ENCODE measurements at places on chromosomes 2 and 18.

DNA sequence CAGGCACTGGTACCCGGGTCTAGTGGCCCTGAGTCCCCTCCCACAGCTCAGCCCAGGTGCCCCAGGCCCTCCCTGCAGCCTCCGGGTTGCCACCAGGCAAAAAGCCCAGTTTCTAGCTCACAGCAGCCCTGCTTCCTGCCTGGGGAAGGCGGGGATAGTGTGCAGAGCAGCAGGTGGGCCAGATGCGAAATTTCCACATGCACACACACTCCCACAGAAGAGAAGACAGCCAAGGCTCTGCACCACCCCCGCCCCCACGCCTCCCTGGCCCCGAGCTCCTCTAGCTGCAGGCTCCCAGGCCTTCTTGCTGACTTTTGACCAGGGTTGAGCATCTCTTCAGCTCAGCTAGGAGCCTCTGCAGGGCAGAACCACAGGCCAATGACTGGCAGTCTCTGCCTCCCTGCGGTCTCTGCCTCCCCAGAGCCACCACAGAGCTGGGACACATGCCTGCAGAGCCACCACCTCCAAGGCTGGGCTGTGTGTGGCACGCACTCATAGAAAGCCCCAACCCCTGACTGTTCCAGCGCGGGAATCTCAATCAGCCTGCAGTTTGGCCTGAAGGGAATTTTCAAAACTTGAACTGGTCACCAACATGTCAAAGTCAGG is 7.2 kb downstream of the SLC66A2 start:
- DNase-seq, result no peak

DNA sequence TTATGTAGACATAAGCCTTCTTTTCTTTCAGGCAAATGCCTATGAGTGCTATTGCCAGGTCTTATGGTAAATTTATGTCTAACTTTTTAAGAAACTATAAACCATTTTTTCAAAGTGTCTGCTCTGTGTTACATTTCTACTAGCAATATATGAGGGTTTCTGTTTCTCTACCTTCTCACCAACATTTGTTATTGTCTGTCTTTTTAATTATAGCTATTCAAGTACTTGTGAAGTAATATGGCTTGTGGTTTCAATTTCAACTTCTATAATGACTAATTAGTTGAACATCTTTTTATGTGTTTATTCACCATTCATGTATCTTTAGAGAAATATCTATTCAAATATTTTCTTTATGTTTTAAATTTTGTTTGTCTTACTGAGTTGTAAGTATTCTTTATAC is 213.1 kb upstream of the MC4R start:
- DNase-seq, result no peak

GRCh38 chr2:18172607-18173006 is 294.1 kb downstream of the KCNS3 start:
- no peak for DNase-seq

DNA sequence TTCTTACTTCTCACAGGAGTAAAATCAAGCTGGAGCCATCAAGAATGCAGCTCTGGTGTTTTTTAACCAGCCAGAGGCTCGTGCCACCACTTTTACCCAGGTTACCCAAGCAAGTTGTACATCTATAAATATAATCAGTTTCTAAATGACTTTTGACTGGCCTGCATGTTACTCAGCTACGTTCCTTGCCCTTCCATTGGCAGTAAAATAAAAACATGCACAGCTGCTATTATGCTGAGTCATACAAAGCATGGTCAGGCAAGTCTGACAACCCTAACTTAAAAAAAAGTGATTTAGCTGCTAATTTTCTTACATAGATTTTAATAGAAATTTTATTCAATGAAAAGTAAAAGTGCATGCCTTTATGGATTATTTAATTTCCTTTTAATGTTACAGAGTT is 111.7 kb upstream of the CSRNP3 start:
- DNase-seq, result no peak

- no peak for DNase-seq
Observed at GRCh38 chr2:234472155-234472554, 24.7 kb downstream of the ARL4C start.

DNA sequence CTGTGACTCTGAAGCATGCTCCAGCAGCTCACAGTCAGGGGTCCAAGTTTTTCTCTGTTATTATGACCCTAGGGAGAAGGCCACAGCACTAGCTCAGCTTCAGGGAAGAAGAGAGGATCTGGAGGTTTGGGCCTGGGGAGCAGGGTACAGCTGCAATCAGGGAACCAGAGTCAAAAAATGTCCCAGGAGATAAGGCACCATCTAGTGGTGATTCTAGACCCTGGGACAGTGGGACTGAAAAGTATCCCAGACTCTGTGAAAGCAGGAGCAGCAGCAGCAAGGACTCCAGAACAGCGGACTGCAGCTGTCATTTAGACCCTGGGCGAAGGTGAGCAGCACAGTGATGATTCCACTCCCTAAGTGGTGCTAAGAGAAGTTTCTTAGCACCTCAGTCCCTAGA is 278.4 kb upstream of the DDX18 start:
- no peak for DNase-seq

DNA sequence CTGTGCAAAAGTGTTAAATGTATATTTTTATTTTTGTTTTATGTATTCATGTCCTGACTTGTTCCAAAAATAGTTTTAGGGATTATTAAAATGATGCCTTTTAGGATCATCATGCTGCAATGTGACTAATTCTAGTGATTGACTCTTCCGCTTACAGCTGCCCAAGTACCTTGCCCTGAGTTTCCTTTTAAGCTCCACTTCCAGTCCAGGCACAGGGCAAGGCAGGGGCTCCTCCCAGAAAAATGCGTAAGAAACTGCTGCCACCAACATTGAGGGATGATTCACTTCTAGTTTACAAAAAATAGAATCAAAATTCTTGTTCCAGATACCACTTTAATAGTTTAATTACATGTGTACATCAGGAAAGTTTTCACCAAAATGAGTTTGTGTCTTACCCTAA is 116.4 kb downstream of the IRS1 start:
- no peak for DNase-seq

DNA sequence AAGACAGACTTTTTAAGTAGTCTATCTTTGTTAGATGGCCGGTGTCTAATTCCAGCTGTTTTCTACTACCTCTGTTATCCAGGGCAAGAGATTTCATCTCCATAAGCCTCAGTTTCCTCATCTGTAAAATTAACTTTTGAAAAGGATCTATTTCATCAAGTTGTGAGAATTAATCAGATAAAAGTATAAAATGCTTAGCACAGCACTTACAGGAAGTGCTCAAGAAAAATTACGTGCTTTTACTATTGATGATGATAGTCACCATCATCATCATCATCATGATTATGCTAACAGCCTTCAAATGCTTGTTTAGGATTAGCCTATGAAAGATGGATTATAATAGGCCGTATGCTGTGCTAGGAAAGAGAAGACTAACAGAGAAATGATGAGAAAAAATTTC is 76.2 kb downstream of the CYRIA start:
- DNase-seq, result no peak

- no peak for DNase-seq
Observed at GRCh38 chr2:119483896-119484718, 40.2 kb downstream of the SCTR start.

GRCh38 chr2:196967116-196967515 is 40.6 kb upstream of the PGAP1 start:
- no peak for DNase-seq

DNA sequence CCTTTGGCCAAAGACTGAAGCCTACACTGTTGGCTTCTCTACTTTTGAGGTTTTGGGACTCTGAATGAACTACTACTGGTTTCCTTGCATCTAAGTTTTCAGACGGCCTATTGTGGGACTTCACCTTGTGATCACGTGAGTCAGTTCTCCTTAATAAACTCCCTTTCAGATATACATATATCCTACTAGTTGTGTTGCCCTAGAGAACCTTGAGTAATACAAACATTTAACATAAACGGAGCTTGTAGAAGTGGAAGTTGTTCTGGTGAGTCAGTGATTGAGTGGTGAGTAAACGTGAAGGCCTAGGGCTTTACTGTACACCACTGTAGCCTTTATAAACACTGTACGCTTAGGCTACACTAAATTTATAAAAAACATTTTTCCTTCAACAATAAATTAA is 107.2 kb upstream of the CDH2 start:
- no peak for DNase-seq
